ENCODE measurements at places on chromosomes 12 and 14.

- DNase-seq: peak; percentile 41
These were observed 27.3 kb upstream of the CHPT1 start for GRCh38 chr12:101670007-101670671.

- DNase-seq: no peak
These were observed 99.8 kb downstream of the BTG1 start for GRCh38 chr12:92045852-92046251.

DNA sequence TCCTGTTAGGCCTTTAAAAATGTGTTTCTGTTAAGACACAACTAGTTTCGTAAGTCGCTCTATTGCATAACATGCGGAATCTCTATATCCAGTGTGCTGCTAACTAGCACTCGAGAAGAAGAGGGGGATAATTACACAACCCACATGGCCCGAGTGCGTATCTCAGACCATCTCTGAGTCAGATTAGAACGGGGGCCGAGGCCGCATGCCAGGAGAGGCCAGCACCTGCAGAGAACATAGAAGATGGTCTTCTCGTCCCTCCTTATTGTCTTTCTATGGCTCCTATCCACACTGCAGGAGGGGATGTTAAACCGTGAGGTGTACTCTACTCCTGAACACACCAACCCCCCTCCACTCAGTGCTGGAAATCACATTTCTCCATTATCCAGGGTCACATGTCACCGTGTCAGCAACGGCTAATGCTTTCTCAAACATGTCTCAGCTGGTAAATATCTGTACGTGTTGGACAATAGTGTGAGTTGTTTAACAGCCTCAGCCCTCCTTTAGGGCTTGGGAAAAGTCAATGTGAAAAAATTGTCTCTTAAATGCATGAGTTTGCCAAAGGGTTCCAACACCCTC lies 56.3 kb downstream of the CCDC88C start:
- no peak for DNase-seq

DNA sequence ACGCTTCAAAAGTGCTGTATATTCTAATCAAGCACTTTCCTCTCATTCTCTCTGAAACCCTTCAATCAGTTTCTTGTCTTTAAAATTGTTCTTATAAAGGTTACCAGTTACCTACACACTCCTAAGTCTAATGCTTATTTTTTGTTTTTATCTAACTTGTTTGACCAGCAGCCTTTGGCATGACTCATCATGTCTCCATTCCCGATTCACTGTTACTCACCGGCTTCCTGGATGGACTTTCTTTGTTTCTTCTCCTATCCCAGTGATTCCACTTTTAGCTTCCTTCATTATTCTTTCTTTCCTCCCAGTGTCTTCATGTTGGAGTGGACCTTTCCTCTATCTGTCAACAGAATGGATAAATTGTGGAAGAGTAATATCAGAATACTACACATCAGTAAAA lies 368.6 kb upstream of the CCDC196 start:
- no peak for DNase-seq

- DNase-seq: no peak
These were observed 64.5 kb downstream of the NIN start for GRCh38 chr14:50766338-50766886.

DNA sequence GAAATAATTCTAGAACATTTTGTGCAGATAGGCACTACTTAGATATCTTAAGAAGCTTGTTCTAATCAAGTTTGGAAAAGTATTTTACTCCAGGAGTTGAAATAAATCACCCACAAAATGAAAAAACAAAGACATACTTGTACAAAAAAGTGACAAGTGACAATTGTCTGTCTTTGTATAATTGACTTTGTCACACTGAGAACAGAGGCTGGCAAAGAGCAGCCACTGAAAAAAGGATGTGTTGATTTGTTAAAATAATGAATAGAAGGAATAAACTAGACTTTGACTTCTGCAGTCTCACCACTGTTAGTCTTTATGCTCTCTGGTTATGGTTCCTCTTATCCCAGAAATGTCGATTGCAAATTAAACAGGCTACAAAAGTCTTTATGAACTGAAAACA lies 77.6 kb downstream of the PTPRR start:
- peak; percentile 75 for DNase-seq

DNA sequence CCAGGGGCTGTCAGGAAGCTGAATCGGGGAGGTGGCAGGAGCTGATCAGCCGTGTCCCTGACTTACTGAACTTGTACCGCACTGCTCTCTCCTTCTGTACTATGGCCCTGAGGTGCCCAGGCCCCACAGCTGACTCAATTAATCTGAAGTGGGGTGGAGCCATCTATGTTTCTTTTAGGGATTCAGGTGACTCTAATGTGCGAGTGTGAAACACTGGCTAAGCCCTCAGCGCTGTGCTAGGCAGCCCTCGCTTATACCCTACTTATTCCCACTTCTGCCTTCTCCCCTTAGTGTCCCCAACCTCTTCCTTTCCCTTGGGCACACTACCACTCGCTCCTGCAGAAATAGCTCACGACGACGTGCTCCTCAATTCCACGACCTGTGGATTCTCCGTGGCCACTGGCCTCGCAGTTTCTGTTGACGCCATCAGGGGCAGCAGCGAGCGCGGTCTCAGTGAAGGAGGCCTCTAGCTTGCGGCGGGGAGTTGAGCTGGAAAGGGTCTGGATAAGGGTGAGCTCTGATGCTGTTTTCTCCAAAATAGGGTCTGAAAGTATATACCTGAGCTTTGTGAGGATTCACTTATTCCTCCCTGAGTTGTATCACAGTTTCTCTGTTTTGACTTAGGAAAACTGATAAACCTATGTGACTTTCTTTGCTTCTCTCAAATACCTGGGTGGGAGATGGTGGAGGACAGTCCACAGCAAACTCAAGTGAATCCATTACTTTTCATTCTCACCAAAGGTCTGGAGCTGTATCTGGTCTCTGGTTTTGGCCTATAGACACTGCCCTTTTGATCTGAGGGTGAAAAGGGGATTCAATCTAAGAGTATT lies 167.6 kb downstream of the SLC41A2 start:
- DNase-seq: no peak

DNA sequence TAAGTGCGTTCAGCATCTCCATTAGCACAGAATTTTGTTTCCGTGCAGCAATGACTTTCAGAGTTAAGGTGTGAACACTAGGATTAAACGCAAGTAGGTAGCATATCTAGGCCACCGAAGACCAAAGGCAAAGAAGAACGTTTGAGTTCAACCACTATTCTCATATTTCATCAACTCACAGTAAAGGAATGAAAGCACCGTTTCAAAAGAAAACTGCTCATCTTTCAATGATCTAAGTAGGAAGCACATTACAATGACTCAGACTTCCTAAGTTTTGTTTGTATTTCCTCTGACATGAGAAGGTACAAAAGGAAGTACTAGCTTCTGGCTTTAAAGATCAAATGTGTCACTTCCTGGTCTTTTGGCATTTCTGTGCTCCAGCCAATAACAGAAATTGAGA lies 57.6 kb downstream of the ACADS start:
- DNase-seq: no peak

- no peak for DNase-seq
These were observed 53.8 kb downstream of the SPTLC2 start for GRCh38 chr14:77562681-77563080.

DNA sequence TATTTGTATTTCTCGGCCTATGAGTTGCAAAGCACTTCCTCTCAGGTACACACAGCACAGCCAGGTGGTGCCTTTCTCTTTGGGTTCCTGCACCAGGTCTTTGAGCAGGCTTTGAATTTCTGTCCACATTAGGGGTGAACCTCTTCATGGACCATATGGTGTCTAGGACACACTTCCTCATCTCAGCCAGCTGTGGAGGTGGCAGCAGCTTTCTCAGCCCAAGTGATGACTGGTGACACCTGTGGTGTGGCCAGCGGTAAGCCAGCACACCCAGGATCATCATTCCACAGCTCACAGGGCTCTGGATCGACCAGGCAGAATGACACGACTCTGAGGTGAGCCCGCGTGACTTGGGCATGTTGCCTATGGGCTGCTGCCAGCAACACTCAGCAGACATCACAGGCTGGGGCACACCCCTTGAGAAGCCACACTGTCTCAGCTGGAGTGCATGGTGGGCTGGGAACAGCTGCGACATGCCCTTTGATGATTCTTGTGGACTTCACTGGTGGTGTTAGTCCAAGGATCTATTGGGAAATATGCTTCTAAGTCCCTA lies 36.8 kb downstream of the SLC5A8 start:
- no peak for DNase-seq

GRCh38 chr14:98404811-98405210 lies 867.2 kb downstream of the BCL11B start:
- no peak for DNase-seq

DNA sequence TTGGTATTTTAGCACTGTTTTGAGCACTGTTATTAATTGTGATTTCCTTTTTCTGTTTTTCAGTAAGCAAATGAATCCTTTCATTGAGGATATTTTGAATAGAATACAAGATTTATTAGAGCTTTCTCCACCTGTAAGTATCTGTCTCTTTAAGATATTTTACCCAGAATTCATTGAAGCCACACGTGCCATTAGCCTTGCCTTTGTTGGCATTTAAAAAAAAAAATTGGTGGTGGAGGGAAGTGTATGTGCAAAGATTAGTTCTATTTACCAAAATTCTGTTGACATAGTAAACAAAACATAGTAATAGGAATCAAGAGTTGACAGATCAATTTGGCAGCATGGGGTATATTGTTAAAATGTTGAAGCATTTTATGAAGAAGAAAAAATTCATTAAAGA lies 23.8 kb downstream of the XPOT start:
- DNase-seq: no peak

DNA sequence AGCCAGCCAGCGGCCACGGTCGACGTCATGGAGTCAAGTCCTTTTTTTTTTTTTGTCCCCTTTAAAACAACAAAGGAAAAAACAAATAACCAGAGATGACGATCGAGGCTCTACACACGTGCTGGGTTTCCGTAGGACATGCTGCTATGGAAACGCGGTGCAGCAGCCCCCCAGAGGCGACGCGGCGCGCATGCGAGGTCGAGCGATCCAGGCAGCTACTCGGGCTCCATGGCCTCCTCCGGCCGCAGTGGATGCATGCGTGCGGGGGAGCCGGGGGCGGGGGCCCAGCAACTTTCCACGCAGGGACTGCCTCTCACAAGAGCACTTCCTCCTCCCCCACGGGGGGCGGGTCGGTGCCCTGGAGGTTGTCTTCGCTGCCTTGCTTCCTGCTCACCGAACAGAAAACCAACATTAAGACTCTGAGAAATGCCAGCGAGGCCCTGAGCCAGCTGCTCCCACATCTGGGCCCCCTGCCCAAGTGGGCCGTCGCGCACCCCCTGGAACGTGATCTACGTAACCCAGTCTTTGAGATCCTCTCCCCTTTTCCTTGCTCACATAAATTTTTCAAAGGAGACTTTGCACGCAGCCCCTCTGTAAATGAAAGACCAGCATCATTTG lies 30.7 kb downstream of the P2RX4 start:
- DNase-seq: no peak

- DNase-seq: no peak
These were observed 262.5 kb downstream of the FOXG1 start for GRCh38 chr14:29028973-29029582.

DNA sequence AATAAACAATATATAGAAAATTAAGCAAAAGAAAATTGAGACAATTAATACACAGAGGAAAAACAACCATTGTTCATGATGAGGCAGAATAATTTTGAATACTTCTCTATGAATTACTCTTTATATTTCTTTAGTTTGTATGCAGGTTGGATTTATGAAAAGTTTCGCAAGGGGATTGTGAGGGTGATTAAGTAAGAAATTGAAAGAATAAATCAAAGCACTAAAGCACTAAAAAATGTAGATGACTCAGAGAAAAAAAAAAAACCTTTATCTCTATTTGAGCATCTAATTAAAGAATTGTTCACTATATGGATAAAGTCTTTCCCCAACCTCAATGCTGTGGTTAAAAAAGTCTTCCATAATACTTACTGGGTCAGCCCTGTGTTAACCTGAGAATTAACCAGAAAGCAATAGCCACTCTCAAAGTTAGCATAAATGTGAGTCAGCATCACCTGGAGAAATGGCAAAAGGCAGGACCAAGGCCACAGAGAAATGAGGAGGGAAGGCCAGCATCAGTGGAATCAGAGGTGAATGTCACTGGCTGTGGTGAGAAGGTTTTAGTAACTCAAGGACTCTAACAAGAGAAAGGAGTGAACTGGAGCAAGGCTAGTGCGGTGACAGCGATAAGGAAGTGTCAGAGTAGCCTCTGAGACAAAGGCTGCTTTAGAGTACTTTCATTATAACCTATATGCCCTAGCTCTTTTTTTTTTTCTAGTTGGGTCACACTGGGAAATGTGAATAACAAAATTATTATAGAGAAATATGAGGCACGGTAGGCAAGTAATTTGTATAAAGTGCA lies 310.4 kb downstream of the KCNC2 start:
- no peak for DNase-seq

DNA sequence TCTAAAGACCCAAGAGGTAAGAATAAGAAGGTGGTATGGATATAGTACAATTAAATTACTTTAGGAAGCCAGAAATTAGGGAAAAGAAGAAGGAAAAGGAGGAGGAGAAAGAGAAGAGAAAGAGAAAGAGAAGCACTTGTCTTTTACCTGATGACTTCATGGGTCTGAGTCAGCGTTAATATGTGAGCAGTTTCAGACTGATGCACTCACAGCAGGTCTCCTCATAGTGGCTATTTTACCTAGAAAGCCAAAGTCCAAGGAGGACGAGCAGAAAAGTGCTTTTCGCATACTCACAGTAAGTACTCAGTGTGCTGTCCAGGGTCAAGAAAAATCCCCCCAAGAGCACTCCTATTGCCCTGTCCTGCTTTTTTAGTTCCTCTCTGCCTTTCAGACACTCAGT lies 222.1 kb downstream of the C12orf42 start:
- DNase-seq: no peak

DNA sequence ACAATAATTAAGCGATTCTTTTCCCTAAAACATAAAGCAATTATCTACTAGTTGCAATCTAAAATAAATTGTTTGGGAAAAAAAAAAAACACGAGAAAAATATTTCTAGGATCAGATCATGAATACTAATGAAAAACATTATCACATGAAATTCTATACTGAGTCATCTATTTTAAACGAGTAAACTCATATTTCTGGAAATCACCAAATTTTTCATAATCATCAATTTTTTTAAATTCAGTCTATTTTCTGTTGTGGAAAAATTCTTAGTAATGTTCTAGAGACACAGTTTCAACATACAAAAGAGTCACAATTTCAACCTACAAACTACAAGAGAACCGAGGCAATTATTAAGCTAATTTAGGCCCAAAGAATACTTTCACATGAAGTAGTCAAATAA lies 245.6 kb upstream of the SOX5 start:
- DNase-seq: no peak

DNA sequence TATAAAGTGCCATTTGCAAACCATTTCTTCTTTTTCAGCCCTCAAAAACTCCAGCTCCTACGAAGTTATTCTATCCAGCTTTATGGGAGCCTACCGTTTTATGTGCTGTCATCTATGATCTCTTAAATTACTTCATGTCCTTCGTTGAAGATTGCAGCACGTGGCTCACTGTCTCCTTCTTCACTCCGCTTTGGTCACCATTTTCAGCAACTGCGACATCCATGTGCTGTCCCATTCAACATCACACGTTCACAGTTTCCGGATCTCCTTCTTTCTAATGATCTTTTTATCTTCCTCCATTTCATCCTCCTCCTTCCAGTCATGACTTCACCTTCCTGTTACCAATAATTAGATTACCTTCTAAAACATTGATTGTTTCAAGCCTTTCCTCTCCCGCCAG lies 143.3 kb upstream of the KRAS start:
- DNase-seq: no peak

Measured in midbrain (tissue), 1 donor.